Right renal pelvis (tissue), 4 donors: ENCODE measurements at places on chromosomes 1 and 21. TPM values are rescaled to one million over a fixed set of nuclear protein-coding genes. Genes with fewer than 3 reads are reported as not detected.

The HSPA6 gene
- polyA plus RNA-seq, result 0.49 TPM

DNA sequence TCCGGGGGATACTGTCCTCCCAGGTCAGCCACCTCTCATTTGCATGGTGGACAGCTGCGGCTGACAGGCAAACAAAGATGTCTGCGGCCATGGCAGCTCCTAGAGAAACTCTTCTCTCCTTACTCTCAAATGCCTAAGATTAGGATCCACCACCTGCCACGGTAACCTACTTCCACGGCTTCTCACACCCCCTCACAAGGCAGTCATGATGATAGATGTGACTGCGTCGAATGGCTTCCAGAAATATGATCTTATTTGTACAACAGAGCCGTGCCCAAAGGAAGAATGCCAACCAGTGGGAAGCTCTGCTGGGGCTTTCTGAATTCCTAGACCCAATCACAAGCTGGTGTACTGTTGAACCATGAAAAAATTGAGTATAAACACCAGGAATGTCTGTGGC is 73.4 kb downstream of the BACE2 start:
- no peak for DNase-seq

- no peak for DNase-seq
Measured at GRCh38 chr1:6233376-6233775, 2.4 kb downstream of the ICMT start.

DNA sequence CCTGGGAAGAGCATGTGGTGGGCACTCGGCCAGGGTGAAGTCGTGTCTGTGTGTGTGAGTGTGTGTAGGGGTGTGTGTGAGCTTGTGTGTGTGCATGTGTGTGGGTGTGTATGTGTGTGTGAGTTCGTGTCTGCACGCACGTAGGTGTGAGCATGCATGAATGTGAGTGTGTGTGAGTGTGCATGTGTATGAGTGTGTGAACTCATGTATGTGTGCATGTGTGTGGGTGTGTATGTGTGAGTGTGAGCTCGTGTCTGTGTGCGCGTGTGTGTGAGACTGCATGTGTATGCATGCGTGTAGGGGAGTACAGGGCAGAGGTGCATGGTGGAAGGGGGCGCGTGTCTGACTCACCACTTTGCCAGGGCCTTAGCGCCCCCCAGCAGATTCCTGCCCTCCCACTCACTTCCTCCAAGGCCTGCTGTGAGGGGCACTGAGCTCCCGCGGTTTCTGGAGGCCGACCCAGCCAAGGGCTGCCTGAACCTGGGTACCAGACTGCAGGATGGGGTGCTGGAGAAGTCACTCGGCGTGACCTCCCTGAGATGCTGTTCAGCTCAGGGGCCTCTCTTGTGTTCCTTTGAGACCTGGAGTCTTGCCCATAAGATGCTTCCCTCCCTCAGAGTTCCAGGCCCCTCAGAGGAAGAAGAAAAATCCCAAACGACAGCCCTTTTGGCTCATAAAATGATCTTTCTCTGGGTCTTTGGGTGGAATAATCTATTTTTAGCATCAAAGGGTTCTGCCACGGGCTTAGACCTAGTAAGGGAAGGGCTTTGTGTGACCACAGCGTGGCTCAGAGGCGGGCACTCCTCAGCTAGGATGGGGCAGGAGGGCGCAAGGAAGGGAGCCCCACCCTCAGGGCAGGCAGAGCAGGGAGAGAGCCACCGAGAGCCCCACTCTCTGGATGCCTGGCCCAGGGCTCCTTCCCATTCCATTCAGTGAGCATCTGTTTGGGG is 41.1 kb upstream of the RUNX3 start:
- no peak for DNase-seq

The ADAMTS1 gene
- 117 TPM for polyA plus RNA-seq

- no peak for DNase-seq
Measured at GRCh38 chr21:42187976-42188653, 30.8 kb upstream of the ABCG1 start.

GRCh38 chr1:118049981-118050380 is 120.4 kb downstream of the WDR3 start:
- no peak for DNase-seq

The CFAP126 gene
- 16.8 TPM for polyA plus RNA-seq

DNA sequence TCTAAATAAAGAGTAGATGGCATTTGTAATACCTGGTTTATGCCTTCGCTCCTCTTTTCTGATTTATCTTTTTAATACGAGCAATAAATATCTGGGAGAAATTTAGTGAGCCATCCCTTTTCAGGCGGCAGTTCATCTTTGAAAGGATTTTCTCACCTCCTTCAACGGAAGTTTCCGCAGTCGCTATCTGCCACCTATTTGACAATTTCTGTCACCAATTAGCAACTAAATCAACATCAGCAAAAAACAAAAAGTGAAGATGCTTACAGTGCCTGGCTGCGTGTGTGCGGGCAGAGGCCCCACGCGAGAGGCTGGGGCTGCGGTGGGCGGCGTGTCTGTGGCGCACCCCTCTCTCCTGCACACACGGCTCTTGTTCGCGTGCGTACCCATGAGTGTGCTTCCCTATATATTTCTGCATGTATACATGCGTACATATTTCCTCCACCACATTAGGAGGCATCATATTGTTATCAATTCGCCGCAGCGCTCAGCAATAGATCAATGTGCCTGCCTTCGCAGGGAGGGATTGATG is 117.3 kb upstream of the BARHL2 start:
- DNase-seq, result no peak

- DNase-seq, result no peak
Measured at GRCh38 chr1:150575072-150575489, 4.3 kb downstream of the MCL1 start.

DNA sequence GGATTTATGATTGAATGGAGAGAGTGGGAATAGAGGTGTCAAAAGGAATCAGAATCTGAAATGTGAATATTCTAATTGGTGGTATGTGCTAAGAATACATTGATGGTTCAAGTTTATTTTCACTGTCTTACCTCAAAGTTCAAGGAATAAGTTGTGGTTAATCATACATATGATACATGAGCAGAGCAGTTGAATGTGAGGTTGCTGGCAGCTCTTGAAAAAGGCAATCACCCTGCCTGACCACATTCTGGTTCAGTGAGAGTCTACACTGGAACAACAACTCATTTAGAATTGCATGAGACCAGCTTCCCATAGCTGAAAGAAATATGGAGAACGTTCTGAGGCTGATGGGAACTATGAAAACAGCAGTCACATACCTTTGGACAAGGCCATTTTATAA is 68.3 kb upstream of the ARHGAP29 start:
- no peak for DNase-seq

DNA sequence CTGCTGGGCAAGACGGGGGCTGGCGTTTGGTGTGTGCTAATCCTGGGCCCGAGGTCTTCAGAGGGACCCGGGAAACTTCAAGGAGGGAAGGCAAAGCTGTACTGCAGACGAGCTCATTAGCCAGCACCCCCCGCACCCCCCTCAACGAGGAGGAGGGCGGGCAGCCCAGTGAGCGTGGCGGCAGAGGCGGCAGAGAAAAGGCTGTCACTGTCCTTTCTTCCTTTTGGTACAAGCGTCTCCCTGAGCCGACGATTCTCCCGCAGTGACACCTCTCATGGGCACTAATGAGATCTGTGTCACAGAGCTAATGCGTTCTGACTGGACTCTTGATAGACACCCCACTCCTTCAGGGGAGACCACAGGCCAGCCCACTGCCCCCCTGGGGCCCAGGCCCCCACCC is 29.5 kb downstream of the DMAP1 start:
- DNase-seq, result no peak

The BCAN gene
- polyA plus RNA-seq, result 0.12 TPM

The CELSR2 gene
- 38.3 TPM for polyA plus RNA-seq

GRCh38 chr1:93675271-93675670 is 6.4 kb downstream of the BCAR3 start:
- DNase-seq, result no peak

The GPR3 gene
- polyA plus RNA-seq, result 1.0 TPM

DNA sequence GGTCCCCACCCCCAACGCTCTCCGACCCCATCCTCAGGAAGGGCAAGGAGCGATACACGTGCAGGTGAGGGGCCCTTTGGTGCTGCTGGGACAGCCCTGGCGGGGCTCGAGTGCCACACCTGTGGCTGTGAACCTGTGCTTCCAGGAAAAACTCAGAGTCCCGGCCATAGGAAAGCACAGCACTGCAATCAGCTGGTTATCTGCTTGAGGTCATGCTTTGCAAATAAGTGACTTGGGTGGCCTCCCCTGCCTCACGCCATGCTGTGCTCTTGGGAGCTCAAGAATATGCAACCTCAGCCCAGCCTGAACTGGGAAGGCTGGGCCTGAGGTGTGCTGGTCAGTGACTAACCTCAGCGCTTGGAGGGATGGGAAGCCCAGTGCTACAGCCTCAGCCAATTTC is 36.5 kb upstream of the ARHGEF16 start:
- no peak for DNase-seq
